ENCODE measurements at places on chromosomes 4 and X.

- DNase-seq, result no peak
Measured at GRCh38 chrX:26851981-26852380, 611.2 kb downstream of the PPP4R3C start.

- DNase-seq, result no peak
Measured at GRCh38 chrX:22748093-22748999, 251.4 kb upstream of the DDX53 start.

GRCh38 chr4:29085748-29086147 is 1634.4 kb upstream of the PCDH7 start:
- DNase-seq, result no peak

DNA sequence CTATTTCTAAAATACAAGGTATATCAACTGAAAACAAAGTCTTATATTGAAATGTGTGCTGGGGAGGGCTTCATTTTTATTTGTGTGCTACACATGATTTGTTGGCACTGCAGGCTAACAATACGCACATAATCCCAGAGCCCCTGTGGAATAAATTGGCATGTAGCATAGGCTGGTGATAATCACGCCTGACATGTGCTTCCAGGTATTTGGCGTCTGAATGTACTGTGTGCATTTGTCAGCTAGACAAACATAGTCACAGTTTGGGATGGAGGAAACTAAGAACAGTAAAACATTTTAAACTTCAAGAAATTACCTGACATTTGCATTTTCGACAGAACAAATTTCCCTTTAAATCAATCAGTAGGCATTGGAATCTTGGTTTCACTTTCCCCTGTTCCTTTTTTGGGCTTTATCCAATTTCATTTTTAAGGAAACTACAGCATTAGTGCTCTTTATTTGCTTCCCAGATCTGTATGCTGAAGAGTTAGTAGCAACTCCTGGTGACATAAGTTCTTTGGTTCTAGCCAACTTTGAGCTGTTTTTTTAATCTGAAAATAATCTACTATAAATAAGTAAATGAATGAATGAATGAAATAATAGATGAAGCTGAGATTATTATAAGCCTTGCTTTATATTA is 472.3 kb downstream of the PDHA2 start:
- no peak for DNase-seq

DNA sequence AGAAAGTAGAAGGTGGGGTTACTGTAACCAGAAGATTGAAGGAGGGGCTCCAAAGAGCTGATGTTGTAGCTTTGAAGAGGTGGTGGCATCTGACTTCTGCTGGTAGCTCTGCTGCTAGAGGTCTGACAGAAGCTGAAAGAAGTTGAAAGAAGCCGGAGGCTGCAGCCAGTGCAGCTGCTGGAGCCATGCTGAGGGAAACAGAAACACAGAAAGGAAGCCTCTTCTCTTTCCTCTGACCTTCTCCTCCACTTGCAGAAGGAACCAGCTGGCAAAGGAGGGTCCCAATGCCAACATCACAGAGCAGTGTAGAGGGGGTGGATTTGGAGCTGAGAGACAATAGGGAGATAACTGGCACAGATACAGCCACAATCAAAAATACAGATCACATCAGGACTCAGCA is 89.3 kb upstream of the HHIP start:
- DNase-seq, result no peak

DNA sequence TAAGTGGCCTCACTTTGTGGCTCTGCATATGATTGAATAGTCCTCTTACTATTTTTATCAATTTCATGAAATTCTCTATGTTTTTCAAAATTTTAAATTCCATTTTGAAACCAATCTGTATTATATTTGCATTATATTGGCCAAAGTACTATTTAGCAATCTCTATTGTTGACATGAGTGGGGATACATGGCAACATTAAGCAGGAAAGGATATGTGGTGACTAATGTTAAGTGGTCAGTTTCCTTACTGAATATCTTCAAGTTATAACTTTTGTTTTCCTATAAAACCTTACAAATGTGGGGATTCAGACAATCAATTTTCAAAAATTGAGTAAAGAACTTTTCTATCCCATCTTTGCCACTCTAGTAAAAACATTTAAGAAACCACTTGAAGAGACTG is 10.2 kb downstream of the BBS7 start:
- DNase-seq, result no peak

DNA sequence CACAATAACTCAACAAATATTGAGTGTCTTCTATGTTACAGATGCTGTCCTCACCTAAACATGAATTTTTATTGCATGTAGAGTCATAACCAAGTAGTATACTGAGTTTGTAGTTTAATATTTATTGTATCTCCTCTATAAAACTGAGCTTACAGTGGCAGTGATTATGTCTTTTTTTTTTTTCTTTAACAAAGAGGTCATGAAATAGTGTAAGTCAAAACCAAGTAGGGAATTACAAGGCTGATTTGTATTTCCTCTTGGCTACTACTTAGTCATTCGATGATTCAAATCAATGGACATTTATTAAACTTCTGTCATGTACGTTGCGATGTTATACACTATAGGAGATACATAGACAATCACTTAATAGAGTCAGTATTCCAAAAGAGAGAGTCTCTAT is 48.4 kb downstream of the IL15 start:
- no peak for DNase-seq

DNA sequence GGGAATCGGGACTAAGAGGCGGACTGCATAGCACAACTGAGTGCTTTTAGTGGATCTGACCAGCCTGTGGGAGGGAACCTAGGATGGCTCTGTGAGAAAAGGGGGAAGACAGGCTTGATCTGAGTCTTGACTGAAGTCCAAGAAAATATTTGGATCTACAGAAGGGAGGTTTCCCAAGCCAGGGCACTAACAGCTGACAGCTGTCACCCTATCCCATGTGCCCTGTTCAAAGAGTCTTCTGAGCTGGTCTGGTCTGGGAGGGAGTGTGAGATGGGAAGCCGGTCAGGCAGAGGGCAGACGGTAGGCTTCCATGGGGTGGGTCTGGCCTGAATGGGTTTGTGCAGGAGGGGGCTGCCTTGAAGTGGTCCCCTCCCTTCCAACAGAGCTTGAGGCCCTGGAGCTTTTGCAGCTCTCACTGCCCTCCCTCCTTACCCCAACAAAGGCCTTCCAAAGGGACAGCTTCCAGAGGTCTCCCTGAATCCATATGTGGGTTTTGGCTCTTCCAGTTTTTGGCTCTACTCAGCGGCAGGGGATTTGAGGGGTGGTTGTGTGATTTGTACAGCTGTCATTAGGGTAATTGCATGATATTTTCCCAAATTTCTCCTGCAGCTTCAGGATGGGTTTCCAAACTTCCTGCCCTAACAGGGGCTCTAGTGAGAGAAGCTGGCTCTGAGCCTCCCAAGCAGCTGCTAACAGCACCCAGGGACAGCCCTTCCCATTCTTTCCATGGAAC is 643.7 kb downstream of the BCOR start:
- no peak for DNase-seq

- no peak for DNase-seq
Measured at GRCh38 chr4:14659286-14659685, 343.0 kb upstream of the CPEB2 start.

- DNase-seq, result no peak
Measured at GRCh38 chrX:9269134-9269533, 195.7 kb upstream of the TBL1X start.

GRCh38 chr4:81592701-81593100 is 121.0 kb upstream of the RASGEF1B start:
- no peak for DNase-seq

DNA sequence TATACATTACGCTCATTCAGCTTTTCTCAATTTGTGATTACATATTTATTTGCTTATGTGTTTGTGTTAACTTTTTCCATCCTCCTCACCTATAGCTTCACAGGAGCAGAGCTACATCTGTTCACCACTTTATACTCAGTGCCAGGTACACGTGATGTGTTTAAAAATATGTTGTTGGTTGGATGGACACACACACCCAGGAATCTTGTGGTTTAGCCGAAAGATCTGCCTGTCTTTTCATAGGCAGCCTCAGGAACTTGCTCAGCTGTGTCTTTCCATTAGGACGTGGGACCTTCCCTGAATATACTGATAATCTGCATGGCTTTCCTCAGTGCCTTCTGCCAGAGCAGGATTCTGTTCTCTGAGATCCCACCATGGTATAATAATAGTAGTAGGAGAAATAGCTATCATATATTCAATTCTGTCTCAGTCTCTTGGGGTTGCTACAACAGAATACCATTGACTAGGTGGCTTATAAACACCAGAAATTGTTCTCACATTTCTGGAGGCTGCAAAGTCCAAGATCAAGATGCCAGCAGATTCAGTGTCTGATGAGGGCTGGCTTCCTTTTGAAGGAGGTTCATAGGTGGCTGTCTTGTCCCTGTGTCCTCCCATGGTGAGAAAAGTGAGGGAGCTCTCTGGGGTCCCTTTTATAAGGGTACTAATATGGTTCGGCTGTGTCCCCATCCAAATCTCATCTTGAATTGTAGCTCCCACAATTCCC is 50.0 kb upstream of the SOD3 start:
- DNase-seq, result no peak

DNA sequence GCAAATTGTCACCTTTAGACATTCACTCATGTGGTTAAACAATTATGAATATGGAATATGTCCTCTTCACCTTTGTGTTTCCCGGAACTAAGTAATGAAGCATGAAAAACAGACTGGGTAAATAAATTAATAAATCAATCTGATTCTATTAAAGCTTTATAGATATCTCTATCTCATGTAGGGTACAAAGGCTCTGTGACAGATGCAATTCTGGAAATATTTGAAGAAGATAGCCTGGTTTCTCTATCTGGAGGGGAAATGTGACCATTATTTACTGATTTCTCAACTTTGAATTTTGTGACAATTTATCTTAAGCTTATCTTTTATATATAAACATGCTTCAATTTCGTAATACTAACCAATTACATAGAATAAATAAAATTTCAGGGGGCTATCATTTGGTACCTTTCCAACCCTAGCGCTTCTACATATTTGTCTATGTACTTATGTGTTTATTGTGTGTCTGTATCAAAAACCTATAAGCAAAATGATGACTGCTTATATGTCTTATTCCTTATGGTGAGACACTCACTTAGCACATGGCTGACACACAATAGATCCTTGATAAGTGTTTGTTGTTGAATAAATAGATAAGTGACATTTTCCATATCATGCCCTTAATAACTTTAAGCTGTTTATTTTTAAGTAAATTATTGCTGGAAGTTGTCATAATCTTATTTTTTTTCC is 9.9 kb downstream of the CTSO start:
- DNase-seq, result no peak

DNA sequence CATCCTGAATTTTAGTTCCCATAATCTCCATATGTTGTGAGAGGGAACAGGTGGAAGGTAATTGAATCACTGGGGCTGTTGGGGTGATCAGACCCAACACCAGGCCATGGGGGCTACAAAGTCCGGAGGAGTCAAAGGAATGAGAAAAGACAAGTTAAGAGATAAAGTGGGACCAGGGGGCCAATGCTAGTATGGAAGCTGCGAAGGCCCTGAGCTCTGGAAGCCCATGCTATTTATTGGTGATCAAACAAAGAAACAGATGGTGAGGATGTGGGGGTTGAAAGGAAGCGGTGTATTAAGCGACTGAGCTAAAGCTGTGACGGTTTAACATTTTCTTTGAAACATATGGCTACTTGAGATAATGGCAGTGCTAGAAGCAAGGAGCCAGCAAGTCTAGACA is 132.8 kb downstream of the PDGFC start:
- DNase-seq, result no peak

DNA sequence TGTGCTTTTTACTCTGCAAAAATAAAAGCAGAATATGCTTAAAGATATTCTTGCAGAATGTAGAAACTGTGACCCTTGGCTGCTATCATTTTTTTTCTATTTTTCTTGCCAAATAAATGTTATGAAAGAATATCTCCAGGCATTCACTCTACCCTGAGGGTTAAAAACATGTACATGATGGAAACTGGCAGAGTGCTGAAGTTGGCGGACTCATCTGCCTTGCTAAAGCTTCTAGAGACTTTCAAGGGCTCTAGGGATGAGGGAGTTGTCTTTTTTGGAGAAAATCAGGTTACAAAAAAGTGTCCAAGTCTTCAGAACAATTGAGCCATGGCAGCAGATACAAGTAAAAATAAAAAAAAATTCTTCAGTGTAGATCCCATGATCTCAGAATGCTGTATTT is 40.5 kb upstream of the NRK start:
- no peak for DNase-seq

DNA sequence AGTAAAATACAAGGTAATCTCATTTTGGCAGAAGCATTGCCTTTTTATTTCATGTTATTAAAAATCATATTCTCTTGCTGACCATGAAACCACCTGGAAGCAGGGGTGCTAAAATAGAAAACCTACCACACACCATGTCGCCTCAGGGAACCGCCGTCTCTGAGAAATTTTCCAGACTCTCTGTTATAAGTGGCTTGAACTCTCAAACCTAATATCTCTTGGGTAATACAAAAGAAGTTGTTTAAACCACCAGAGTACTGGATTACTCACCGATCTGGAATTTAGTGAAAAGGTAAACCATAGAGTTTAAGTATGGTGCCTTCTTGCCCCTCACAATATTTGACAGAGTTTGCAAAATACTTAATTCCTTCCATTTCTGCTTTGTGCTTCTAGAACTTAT is 27.7 kb downstream of the ENPP6 start:
- no peak for DNase-seq

DNA sequence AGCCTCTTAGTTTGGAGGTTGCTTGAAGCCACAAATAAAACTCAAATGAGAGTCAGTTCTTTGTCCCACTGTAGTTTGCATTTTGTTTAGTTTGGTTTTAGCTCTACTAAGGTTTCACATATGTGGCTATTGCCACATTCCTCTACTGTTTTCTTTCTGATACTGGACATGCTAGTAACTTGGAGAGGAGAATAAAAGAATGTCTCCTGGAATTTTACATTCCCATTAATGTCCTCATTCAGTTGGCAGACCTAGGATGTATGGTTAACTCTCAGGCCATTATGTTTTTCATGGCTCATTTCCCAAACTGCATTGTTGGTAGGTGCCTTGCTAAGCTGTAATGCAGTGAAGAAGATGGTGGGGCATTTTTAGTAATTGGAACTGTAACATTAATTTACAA is 29.9 kb downstream of the UPRT start:
- DNase-seq, result no peak

DNA sequence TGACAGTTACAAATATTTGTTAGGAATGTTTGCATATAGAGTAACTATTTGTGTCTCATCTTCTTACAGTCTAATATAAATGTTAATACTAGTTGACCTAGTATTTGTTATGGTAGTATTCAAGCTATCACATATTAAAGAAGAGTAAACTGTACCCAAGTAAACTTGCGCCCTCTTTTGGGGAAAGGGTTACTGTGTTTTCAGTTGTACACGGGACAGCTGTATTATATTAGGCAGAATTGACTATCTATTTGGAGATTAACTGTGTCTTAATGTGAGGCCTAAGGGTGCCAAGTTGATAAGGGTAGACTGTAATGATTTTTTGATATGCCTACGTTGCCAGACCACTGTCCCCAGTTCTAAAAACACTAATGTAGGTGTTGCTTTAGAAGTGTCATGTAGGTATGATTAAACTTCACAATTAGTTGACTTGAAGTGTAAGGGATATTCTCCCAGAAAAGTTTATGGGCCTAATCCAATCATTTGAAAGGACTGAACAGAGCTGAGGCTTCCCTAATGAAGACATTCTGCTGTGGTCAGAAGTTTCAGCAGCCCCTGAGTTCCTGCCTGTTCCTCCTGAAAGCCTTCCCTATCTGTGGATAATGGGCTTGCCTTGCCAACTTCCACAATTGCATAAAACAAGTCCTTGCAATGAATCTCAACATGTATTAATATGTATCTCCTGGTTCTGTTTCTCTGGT is 172.8 kb upstream of the CXCL13 start:
- no peak for DNase-seq

GRCh38 chr4:95120456-95120855 is 362.7 kb downstream of the BMPR1B start:
- no peak for DNase-seq

All from SIG-M5 (cell line).